ENCODE measurements at places on chromosomes 2 and 18.

DNA sequence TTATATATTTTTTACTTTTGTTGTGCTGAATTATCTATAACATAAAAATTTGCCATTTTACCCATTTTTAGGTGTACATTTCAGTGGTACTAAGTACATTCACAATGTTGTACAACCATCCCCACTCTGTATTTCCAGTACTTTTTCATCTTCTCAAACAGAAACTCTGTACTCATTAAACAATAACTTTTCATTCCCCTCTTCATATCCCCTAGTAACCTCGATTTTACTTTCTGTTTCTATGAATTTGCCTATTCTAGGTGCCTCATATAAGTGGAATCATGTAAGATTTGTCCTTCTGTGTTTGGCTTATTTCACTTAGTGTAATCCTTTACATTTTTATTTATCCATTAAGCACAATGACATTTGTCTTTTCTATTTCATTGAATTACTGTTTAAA lies 51.3 kb downstream of the GTF2A1L start:
- DNase-seq, result no peak

DNA sequence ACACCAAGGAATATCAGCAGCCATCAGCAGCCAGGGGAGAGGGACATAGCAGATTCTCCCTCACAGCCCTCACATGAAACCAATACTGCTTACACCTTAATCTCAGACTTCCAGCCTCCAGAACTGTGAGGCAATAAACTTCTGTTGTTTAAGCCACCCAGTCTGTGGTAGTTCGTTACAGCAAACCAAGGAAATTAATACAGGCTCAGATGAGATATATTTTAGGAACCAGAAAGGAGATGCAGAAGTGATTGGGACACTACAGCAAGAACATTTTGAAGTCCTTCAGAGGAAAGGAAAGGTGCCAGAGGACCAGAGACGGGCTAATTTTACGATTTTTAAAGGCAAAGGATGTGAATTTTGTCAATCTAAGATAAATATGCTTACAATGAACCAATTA lies 60.6 kb downstream of the IKZF2 start:
- no peak for DNase-seq

DNA sequence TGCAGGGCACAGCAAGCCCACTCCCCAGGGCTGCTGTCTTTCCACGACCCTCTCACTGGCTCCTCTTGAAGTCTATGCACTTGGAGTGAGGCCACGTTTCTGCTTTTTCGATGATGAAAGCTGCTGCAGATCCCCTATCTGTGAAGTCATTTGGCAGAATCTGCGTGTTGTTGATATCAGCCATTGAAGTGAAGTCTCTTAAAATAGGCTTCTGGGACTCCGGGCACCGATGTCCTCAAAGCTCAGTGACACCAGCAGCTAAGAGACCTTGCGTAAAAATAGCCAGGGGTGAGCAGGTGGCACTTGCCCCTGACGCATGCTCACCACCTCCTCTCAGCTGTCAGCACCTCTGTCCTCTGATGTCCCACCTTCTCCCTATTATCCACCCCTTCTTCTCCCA lies 89.4 kb upstream of the FHL2 start:
- no peak for DNase-seq

DNA sequence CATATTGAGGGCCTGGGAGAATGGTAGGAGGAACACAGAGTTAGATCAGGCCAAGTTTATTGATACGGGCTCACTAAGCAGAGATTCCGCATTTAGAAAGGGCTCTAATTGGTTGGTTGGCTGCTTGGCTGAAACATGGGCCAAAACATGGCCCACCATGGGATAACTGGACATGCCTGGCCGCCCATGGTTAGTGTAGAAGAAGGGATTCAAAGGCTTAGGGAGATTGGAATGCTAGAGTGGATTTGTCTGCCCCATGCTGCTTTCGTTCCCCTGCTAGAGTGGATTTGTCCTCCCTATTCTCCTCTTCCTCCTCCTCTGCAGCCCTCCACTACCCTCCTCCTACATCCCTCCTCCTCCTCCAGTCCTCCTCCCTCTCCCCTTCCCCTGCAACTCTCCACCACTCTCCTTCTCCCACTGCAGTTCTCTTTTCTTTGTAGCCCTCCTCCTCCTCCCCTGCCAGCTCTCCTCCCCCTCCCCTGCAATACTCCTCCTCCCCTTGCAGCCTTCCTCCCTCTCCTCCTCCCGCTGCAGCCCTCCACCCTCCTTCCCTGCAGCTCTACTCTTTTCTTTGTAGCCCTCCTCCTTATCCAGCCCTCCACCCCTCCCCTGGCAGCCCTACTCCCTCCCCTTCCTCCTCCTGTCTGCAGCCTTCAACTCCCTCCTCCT lies 17.2 kb downstream of the BOK start:
- no peak for DNase-seq

- peak; percentile 54 for DNase-seq
Measured at GRCh38 chr2:107511970-107512789, 314.5 kb upstream of the RGPD4 start.

- DNase-seq, result no peak
Measured at GRCh38 chr2:144670080-144670479, 150.2 kb upstream of the ZEB2 start.

GRCh38 chr18:5456577-5457461 lies 87.0 kb downstream of the EPB41L3 start:
- DNase-seq, result no peak

DNA sequence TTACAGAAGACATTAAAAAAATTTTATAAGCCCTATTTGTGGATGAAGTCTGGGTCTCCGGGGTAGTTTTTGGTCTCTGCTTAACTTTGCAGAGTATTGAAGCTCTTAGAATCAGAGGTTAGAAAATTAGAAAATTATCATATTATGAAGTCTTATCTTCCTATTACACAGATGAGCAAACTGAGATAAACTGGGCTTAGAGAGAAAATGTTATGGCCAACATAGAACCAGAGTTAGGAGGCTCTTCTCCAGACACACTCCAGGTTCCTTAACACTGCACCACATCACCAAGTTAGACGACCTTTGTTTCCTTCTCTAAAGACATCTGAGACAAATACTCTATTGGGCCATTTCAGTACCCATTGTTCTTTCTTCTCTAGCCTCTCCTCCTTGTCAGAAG lies 36.7 kb upstream of the NEB start:
- no peak for DNase-seq

GRCh38 chr2:173370198-173370597 lies 15.5 kb downstream of the CDCA7 start:
- no peak for DNase-seq

DNA sequence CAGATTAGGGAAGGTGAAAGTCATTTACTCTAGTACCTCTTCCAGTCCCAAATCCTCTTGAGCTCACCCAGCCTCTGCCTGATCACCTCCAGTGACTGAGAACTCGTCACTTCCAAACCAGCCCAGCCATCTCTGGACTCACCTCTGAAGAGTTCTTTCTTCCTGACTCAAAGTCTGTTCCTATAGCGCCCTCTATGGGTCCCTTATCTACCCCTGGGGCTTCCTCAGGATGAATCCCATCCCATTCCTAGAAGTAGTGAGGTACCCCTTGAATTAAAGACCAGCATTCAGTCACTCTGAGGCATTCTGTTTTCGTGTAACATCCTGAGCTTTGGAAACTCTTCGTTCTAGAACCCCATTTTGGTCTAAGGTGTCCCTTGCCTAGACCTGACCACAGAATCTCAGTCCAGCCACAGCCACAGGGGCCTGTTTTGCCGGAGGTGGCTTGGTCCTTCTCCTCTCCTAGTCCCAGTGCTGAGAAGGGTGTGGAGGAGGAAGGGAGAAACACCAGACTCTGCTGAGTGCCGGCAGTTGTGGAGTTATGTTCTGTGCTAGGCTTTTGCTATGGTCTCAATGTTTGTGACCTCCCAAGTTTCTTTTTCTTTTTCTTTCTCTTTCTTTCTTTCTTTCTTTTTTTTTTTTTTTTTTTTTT lies 32.7 kb downstream of the SIX3 start:
- peak; percentile 80 for DNase-seq

DNA sequence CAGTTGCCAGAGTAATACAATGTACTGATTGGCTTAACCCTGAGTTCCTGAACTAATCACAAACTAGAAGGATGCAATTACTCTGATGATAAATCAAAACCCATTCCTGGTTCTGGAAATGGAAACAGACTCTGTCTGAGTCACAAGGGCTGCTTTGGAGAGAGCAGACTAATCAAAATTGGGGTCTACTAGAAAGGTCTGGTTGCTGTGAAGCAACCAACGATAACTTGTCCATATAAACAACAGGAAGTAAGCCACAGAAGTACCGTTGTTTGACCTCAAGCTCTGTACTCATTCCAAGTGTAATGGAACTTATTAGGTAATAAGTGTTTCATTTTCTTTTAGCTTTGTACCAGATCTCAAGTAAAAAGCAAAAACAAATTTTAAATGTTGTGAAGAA lies 49.7 kb downstream of the RASGRP3 start:
- DNase-seq, result no peak

DNA sequence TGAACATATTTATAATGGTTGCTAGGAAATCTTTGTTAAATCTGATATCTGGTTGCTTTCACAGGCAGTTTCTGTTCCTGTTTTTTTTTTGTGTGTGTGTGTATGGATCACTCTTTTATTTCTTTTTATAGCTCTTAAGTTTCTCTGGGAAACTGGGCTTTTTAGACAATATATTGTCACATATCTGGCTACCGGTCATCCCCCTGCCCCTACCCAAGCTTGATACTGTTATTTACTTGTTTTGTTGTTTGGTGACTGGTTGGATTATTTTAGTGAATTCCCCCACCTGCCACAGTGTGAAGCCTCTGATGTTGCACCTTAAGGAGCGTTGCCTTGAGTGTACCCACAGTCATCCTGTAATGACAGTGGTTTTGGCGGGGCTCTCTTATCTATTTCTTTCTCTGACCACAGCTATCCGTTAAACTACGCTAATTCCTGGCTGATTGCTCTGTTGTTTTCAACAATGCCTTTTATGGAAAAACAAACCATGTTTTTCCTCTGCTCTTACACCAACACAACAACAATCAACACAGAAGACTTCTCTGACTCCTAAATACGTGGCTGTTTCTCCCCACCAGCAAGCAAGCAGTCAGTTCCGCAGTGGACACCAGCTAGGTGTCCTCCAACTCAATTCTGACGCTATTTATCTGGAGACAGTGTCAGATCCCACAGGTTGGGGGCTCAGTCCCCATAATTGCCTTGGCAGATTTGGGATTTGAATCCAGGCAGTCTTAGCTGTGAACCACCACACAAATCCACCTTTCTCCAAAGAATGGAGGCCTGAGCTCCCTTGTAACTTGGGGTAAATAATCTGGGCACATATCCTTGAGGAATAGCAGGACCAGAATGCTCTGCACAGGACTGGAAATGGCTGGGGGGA lies 10.9 kb downstream of the GNLY start:
- DNase-seq, result no peak

DNA sequence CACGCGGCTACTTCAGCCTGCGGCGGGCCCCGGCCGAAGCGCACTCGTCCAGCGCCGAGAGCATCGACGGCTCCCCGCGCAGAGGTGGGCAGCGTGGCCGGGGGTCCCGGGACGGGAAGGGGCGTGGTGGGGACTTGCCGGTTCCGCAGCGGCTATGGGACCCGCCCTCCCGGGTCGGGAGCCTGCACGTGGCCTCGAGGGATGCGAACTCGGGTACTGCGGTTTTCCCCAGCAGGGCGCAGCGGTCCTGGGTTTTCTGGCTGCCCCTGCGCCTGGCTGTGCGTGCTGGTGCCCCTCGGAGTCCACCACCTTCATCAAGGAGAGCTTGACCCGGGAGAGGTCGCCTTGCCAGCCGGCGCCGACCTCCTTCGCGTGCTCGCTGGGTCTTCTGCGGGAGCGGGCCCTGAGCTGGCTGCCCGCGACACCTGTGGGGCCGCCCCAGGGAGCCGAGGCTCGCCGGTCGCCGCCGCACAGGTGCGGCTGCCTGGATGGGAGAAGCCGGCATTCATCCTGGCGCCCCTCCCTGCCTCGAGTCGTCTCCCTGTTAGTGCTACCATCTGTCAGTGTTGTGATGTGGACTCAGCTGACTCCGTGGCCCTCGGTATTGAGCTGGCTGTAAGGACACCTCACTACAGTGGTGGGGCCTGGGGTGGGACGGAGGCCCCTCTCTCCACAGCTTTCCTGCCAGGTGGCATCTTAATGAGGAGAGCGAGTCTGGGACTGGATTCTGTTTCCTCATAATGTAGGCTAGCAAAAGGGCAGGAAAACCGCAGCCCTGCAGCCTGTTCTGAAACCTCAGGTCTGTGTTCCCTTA lies 177.3 kb downstream of the AGAP1 start:
- DNase-seq, result no peak

GRCh38 chr2:240619506-240620148 lies 5.7 kb upstream of the GPR35 start:
- DNase-seq, result no peak

DNA sequence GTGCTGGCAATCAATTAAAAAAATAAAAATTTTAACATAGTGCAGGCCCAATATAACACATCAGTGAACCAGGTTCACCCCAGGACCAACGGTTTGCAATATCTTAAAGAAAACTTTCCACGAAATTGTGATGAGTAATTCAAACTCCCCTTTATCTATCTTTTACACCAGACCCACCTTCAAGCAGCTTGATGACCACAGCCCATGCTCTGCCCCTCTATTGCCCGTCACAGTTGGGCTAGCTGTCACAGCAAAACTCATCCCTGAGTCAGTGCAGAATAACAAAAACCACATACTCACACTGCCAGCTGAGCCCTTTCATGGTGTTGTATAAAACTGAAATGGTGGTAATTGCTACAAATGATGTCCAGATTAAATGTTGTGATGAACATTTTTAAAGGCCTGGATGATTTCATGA lies 112.5 kb upstream of the CREB1 start:
- DNase-seq, result no peak

DNA sequence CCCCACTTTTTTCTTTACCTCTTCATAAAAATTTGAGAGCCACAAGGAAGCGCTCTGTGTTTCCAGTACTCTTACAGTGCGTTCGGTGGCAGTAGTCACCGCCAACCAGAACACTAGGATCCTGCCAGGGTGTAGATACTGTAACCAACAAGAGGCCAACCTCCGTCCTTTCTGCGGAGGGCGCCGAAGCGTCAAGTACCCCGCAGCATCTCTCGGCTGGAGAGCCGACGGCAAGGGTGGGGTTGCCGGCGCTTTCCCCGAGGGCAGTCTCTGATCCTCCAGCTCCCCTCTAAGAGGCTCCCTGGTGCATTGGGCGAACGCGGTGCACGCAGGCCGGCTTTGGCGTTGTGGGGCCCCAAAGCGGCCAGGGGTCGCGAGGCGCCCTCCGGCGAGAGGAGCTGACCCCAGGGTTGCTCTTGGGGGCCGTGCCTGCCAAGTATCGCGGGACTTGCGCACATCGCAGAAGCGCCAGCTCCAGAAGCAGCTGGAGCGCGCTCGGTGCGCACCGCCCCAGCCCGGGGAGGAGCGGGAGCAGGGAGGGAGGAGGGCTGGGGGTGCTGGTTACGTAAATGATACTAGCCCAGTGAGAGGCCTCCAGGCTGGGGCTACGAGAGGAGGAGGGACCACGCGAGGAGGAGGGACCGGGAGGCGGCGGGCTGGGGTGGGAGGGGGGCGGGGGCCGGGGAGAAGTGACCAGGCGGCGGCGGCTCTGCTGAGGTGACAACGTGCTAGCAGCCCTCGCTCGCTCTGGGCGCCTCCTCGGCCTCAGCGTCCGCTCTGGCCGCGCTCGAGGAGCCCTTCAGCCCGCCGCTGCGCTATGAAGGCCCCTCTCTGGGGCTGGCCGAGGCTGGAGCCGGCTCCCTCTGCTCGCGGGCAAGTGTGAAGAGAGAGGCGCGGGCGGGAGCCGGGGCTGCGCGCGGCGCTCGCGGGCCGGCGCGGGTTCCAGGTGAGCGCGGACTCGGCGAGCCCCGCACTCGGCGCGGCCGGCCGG lies at the start of gene GALNT13:
TSS of gene GALNT13 (plus strand) at position 692 of the 991 bp plus-strand sequence.
- no peak for DNase-seq

Data from NCI-H2107 (cell line).